ENCODE measurements at places on chromosomes 5 and 9.

GRCh38 chr5:37966871-37967270 is 127.0 kb upstream of the GDNF start:
- no peak for DNase-seq

- DNase-seq = no peak
Measured at GRCh38 chr5:124889486-124889825, 143.0 kb upstream of the ZNF608 start.

GRCh38 chr9:26677965-26678706 is 214.5 kb downstream of the CAAP1 start:
- no peak for DNase-seq

DNA sequence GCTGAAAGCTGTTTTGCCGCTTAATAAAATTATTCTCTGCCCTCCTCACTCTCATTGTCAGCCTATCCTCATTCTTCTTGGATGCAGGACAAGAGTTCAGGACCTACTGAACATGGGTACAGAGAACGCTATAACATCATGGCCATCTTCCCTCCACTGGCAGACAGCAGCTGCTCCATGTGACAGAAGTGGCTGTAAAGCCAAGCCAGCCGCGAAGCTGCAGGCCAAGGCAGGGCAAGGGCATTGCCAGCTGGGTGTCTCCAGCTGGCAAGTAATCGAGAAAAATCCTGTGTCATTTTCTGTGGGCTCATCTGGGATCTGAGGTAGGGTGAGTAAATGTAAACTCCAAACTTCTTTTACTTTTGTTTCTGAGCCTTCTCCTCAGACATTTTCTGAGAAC is 84.8 kb downstream of the SLC25A46 start:
- DNase-seq = no peak

DNA sequence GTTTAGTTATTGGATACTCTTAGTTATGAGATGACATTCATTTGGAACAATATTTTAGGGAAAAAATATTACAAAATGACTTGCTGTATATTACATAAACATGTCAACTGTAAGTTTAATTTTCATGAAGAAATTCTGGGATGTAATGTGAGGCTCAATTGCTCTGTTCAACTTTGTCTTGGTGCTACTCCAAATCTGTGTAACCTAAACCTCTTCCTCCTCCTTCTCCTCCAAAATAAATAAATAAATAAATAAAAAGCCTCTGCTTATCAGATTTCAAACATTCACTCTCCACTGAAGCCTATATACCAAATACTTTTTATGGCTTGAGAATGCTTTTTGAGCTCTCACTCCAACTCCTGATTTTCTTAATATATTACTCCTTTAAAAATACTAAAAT is 27.7 kb downstream of the ACTBL2 start:
- DNase-seq = no peak

DNA sequence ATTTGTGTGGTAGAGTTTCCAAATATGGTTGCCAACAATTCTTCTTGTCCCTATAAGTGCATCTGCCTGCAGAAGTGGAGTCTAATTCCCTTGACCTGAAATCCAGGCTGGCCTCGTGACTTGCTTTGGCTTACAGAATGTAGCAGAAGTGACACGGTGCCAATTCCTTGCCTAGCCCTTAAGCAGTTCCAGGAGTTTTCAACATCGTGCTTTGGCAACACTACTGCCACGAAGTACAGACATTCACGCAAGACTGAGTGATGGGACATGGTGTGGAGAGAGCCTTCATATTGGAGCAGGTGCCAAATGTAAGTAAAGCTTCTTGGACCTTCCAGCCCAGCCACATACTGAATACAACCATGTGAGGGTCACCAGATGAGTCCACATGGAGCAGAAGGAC is 92.9 kb upstream of the NEK6 start:
- DNase-seq = no peak
